ENCODE measurements at places on chromosomes 12 and 14.

GRCh38 chr12:11821386-11822080, 172.1 kb downstream of the ETV6 start:
- DNase-seq = no peak

GRCh38 chr12:5783289-5783920, 161.7 kb downstream of the ANO2 start:
- no peak for DNase-seq

DNA sequence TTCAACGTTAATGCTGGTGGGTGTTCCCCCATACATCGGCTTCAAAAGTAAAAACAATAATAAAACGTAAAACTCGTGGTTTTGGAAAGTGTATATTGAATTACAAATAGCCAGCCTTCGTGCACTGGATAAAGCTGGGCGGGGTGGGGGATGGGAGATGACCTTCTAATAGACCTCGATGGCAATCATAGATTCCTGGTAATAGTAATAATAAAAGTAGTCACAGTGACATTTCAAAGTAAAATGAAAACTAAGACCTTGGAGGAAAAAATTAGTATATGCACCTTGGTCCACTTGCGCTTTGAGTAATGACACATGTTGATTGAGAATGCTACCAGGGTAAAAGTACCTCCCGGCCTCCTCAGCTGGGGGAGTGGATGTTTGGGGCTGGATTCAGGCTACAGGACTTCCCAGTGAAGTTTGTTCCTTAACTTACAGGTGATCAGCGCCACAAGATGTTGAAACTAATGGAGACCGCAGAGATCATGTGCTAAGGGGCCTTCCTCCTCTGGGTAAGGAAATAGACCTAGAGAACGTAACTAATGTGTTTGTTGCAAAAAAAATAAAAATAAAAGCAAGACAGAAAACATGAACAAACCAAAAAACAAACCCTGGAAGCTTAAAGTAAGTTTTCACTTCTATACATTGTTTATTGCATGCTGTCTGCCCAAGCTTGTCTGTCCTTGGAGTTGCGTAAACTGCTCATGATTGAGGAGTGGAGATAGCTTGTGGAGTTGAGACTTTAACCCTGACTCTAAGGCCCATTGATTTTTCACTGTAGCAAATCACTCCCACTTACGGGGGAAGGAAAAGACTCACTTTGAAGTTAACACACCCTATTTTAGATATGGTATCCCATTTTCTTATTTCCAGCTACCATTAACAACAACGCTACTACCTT, 907 bp upstream of the LRIG3 start:
- no peak for DNase-seq

GRCh38 chr14:56963381-56963780, 153.1 kb upstream of the OTX2 start:
- no peak for DNase-seq

- peak; percentile 84 for DNase-seq
Observed at GRCh38 chr12:124531281-124531745, 36.1 kb downstream of the NCOR2 start.

DNA sequence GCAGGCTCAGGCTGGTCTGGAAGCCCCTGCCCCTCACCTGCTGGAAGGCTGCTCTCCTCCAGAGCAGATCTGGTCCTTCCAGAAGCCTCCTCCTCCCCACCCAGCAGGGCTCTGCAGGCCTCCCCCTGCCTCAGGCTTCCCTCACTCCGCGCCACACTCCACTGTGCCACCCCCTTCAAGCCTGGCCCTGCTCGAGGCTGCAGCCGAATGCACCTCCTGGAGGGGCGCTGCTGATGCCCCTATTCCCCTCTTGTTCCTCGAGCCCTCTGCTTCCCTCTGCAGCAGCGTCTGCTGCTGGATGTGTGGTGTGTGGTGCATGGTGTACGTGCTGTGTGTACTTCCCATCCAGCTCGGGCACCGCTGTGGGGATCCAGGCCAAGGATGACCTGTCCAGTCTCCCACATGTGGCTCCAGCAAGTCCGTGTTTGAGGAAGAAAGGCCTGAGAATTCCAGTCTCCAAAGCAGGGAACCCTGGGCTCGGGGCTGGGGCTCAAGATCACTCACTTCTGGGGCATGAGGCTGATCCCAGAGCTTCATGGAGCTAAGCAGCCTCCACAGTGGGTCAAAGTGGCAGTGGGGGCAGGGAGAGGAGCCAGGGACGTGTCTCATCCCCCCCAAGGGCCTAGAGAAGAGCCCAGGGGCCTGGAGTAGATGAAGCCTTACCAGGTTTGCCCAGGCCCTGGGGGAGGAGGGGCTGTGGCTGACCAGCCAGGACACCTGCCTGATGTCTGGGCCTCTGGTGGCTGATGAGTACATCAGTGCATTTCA, 136.0 kb upstream of the C14orf180 start:
- no peak for DNase-seq

DNA sequence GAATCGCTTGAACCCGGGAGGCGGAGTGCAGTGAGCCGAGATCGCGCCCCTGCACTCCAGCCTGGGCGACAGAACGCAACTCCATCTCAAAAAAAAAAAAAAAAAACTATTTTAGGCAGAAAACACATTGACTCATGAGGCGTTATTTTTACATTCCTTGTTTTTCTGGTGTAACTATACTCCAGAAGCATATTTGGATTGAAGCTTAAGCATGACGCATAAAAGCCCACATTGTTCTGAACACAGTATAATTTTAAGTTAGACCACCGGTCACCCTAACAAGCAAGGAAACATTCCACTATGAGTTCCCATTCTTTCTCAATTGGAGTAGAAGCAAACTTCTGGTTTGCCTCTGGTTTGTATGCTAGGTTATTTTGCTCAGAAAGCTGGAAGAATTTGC, 173.0 kb downstream of the MYRFL start:
- no peak for DNase-seq

- no peak for DNase-seq
Observed at GRCh38 chr12:62446754-62447452, 19.7 kb upstream of the MON2 start.

DNA sequence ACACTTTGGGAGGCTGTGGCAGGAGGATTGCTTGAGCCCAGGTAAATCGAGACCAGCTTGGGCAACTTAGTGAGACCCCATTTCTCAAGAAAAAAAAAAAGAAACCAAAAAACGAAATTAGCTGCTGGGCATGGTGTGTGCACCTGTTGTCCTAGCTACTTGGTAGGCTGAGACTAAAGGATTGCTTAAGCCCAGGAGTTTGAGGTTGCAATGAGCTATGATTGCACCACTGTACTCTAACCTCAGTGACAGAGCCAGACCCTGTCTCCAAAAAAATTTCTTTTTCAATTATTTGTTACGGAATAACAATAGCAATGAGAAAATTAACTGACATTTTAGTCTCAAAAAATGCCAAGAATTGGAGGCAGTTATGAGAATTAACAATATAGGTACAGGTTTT, 128.0 kb downstream of the CCDC91 start:
- DNase-seq = no peak

DNA sequence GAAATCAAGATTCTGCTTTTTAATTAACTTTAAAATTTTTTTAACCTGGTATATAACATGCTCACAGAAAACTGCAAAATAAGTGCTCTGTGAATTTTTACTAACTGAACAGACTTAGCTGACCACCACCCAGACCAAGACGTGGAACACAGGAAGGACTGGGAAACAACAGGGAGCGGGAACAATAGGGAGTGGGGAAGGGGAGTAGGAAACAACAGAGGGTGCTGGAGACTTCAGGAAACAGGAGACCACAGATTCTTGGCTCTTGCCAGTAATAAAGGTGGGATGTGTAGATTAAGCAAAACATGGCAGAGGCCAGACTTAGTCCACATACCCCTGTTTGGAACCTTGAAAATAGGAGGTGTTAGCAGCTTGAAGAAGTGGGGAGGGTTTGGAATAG, 51.4 kb upstream of the TMCC3 start:
- no peak for DNase-seq

DNA sequence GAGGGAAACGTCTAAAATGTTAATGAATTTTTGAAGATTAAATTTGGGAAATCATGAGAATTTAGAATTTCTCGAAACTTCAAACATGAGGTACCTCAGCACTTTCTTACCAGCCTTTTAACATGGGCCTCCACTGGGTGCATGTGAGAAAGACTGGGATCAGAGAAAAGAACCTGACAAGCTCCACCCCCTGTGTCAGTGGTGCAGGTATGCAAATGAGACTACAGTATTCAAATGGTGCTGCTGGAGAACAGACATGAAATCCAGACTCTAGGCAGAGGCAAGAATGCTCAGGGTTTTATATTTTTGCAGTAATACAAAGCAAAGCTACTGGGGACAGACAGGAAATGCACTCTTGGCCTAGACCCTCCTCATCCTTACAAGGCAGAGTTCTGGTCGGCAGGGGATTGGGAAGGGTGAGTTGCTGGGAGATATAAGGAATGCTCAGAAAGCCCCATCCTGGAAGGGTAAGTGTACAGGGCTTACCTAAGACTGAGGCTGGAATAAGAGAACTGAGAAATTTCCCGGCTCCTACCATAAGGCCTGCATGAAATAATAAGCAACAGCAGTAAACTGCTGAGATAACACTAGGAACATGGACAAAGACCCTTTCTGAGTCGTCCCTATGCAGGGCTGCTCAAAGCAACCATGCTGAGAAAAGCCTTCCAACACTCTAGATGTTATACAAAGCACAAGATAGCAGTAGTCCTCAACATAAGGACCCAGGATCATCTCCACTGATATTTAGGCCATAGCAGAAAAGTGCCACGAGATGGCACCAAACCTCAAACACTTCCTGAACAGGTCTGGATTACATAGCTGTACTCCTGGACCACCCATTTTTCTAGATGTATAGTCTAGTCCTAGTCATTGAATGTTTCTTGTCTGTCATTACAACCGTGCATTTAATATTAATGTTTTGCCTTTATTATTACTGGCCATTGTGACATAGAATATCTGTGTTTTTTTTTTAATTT, 260.8 kb downstream of the RASSF9 start:
- peak; percentile 54 for DNase-seq

GRCh38 chr14:80695869-80696268, 245.7 kb downstream of the CEP128 start:
- no peak for DNase-seq

GRCh38 chr12:25123126-25123525, 71.8 kb downstream of the DNAI7 start:
- DNase-seq = no peak

- no peak for DNase-seq
Observed at GRCh38 chr14:89265234-89265633, 151.8 kb downstream of the FOXN3 start.

DNA sequence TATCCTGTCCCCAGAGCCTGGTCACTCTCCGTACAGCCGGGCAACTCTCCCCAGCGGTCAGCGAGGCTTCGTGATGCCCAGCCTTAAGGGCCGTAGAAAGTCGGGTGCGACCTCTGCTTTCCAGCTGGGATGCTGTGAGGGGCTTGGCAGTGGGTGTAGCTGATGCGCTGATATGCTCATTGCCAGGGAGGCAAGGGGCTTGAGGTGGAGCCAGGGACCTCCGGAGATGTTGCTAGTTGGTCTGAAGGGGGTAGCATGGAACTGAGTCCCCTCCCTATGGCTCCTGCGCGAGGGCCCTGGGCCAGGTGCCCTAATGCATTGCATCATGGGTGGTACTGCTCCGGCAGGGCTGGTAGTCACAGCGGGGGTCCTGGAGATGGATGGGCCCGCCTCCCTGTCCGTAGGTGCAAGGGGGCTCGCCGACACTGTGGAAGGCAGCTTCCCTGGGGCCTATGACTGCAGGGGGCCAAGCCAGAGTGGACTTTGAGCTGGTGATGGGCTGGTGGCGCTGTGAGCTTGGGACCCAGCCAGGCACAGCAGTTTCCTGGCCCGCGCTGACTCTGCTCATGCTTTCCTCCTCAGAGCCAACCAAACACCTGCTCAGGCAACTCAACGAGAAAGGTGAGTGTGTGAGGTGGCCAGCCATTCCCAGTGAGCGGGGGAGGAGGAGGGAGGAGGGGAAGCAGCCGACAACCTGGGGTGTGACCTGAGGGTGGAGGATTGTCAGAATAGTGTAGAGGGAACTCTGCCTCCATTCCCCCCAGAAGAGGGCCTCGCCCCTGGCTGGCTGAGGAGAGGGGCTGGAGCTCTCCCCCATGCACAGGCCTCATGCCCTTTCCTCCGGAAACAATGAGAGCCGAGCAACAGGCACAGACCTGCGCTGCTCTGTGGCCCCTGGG, 32.3 kb downstream of the PLEKHG3 start:
- no peak for DNase-seq

DNA sequence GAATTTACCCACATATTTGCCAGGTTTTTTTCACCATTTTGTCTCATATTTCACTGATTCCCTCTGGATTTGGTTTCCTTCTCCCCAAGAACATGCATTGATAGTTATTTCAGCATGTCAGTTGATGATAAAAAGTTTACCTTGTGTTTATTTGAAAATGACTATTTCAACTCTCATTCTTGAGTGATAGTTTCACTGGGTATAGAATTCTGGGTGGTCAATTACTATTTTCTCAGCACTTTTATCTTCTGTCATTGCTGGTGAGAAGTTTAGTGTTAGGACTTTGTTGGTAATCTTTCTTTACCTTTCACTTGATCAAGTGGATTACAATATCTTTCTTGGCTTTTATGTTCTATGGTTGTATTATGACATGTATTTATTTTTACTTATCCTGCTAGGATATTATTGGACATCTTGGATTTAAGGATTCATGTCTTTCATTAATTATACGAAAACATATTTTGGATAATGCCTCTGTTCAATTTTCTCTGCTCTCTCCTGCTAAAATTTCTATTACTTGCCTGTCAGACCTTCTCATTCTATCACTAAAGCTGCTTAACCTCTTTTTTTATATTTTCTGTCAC, 338.6 kb downstream of the MED13L start:
- DNase-seq = no peak

DNA sequence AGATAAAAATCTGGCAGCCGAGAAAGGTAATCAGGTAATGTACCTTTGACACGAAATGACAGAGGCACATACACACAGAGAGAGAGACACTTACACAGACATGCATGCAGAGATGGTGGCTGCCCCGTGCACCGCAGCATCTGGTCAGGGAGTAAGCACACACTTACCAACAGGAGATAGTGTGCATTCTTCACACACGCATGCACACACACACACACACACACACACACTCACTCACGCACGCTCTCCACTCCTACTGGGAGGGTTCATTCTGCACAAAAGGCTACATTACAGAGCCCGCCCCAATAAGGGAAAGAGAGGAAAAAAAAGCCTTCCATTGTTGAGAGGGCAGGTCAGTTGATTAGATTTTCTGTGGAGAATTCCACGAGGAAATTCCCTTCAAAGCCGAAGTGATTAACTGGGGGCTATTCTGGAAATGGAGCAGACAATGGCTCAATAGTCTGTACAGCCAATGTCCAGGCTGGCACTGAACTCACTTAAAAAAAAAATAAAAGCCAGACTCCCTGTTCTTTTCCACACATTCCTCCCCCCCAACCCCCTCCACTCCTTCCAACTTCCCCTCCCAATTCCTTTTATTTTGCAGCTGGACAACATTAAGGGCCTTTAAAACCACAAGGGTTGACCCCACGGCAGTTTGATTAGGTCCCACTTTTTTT, 1.4 kb upstream of the SOX5 start:
- peak; percentile 49 for DNase-seq

All from glutamatergic neuron (in vitro differentiated cells).